ENCODE measurements at places on chromosomes 3 and 15.

GRCh38 chr3:197000211-197000610 lies 29.4 kb downstream of the MELTF start:
- DNase-seq, result no peak

DNA sequence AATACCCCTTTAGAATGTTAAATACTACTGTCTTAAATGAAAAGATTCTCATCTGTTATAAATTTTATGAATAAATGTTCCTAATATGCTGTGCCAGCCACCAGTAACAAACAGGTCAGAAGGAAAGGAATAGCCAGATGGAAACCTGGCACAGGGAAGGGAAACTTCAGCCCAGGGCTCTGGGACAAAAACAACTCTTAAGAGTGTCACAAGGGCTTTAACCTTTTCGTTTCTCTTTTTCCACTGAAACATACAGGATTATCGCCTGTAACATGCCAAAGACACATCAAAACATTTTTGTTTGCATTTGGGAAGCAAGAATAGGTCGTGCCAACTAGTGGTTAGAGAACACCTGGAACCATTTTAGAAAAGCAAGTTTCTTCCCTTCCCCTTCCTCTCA lies 109.0 kb upstream of the NEDD4 start:
- no peak for DNase-seq

- DNase-seq, result no peak
Observed at GRCh38 chr3:184873141-184873540, 61.2 kb downstream of the VPS8 start.

GRCh38 chr3:45011756-45012508 lies 14.2 kb upstream of the CLEC3B start:
- DNase-seq, result no peak

DNA sequence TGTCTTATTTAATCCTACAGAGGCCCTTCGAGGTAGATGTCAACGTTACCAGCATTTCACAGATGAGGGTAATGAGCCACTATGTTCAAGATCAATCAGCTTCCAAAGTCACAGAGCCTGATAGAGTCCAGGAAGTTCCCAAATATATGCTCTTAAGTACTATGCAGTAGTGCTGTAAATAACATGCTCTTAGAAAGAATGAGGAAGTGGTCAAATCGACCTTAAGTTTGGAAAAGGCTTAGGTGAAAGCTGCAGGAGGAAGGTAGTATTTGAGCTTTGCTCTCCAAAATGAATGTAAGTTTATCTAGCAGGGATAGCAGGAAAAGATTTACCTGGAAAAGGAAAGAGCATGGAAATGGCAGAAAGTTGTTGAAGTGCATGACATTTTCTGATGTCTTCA lies 234.0 kb downstream of the RBMS3 start:
- DNase-seq, result no peak

DNA sequence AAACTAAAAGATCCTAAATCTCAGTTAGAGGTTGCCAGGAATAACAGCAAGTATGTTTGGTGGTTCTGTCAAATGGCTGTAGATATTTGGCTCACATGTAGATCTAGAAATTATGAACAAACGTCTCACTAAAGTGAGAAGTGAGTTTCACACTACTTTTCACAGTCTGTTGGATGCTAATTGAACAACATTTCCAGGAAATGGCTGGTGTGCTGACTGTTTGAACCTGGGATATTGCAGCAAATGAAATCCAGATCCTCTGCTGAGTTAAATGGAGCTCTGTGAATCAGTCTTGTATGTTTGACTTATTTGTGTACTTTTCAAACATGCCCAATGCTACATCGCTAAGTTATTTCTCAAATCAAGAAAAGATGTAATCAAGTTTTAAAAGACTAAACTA lies 21.3 kb upstream of the RSL24D1 start:
- peak; percentile 44 for DNase-seq

GRCh38 chr15:70299931-70300869 lies 202.5 kb upstream of the TLE3 start:
- DNase-seq, result no peak

DNA sequence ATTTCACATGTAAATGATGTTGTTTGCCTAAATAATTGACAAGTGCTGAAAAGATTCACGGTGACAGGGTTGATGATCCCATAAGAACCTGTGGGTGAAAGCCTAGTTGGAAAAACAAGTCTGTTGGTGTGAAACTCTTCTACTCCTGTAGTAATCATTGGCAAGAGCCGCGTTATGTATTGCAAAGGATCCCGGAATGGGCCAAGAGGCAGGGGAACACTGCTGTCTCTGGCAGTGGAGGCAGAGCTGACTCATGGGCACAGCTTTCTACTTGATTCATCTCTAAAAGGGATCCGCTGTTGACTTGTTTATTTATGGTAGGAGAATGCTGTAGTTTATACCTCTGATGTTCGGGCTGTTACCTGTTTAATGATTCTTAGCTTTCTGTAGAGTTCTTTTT lies 63.1 kb downstream of the MAP6D1 start:
- DNase-seq, result no peak

DNA sequence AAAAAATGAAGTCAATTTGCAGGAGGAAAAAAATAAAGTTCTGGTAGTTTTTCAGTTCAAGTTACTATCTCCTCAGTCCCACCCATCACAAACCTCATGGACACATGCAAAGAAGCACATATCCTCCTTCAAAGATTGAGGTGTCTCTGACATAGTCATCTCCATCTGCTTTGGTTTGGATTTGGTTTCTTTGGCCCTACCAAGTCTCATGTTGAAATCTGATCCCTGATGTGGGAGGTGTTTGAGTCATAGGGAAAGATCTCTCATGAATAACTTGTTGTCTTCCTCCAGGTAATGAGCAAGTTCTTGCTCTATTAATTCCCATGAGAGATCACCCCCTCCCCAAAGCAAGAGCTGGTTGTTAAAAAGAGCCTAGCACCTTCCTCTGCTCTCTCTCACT lies 446.8 kb downstream of the IGSF11 start:
- DNase-seq, result no peak
